ENCODE measurements at places on chromosomes 16 and 17. TPM values are rescaled to one million over a fixed set of nuclear protein-coding genes. Genes with fewer than 3 reads are reported as not detected.

Gene NECAB2
- not detected for total RNA-seq

Gene CACNA1H
- not detected for total RNA-seq

Gene KRTAP4-1
- total RNA-seq = not detected

DNA sequence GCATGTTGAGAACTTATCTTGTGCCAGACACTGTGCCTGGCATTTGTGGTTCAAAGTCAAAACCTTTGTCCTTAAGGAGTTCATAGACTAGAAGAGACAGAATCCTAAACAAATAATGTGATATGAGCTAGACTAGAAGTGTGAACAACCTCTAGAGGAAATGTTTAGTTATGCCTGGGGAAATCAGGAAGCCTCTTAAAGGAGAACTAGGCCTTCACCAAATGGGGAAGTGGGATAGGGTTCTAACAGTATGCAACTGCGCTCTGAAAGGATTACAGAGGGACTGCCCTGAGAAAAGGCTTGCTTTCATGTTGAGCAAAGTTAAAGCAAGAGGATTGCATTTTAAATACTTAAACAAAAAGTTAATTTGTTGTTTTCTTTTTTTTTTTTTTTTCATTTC, 4.9 kb downstream of the RUNDC1 start:
- DNase-seq = no peak

DNA sequence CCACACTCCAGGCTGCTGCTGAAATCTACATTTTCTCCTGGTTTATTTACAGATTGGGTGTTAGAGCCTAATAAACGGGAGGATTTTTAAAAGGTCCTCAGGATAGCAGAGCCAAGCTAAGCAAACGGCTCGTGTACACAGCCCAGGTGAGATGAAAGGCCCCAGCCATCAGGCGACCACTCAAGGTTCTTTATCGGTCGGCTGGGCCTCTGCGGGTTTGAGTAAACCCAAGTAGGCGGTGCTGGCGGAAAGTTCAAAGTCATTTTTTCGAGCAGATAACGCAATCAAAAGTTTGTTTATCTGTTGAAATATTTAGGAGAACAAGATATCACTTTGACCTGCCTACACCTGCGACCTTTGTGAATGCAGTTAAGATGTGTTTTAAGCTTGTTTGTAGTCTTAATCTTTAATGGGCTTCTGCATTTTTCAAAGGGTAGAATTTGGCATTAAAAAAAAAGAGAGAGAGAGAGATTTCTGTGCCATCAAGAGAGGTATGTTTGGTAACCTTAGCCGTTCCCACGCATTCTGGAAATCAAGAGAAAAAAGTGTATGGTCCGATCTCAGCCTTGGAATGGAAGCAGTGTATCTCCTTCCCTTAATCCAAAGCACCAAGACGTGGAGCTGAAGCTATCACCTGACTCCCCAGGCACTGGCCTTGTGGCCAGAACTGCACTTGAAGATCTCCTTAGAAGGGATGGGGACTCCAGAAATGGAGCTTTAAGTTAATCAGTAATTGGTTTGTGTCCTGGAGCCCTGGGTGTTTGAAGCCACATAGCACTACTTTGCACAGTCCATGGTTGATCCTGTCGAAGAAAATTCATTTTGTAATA, 301.7 kb upstream of the IRX5 start:
- DNase-seq = no peak

DNA sequence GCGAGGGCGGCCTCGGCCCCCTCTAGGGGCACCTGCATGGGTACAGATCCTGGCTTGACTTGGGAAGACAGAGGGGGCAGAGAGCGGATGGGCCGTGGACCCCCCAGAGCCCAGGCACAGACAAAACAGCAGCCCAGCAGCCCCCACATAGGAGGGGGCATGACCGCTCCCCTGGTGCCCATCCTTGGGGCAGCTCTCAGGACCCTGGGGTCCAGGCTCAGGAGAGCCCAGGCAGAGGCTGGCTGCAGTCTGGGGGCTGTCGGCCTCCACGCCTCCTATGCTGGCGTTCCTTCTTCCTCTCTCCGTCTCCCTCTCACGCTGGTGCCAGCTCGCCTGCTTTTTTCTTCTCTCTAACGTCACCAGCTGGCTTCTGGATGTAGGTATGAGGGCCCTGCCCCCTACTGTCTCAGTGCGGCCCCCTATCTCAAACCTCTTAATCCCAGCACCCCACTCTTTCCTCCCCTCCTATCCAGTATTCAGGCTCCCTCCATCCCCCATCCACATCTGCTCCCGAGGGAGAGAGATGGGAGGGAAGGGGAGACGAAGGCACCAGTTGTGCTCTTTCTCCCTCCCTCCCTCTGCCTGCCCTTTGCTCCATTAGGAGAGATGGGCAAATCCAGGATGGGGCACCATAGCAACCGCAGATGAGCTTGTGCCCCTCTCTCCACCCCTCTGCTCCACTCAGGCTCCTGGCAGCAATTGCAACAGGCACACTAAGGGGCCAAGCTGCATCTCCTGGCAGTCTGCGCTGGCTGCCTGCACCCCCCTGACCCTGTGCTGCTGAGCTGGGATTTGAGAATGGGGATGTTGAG, at the start of gene GPR179:
Gene GPR179, minus strand, starts transcription at position 349 of the 812 bp plus-strand sequence. Its CDS starts 167 bp downstream, at position 182.
- DNase-seq = no peak

GRCh38 chr16:47829850-47830600, 325.8 kb downstream of the ABCC12 start:
- no peak for DNase-seq

DNA sequence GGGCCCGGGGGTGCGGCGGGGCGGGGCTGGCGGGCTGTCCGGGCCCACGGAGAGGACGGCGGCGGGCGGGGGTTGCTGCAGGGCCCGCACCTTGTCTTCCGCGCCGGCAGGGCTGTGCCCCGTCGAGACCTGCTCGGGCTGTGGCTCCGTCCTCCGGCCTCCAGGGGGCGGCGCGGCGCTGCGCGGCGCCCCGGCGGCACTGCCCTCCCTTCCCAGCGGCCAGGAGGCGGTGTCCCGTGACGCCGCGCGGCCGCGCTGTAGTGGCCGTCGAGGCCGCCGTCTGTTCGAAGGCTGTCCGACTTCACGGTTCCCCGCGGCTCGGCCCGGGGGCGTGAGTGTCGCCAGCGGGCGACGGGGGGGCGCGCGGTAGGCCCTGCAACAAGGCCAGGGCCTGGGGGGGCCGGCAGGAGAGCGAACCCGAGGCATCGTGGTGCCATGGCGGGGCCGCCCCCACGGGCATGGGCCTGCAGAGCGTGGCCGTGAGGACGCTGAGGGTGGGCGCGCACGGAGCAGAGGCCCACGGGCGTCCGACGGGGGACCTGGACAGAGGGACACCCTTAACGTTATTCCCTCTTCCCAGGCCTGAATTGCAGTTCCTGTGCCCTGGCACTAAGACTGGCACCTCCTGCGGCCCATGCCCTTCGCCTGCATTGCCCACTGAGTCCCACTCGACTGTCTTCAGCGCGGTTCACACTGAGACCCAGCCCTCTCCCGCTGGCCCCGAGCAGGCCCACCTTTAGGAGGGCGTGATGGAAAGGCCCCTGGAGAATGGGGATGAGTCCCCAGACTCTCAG, at the start of gene PLEKHG4:
Gene PLEKHG4, plus strand, starts transcription at position 237 of the 794 bp plus-strand sequence. Its CDS starts 513 bp downstream, at position 750.
- peak; percentile 73 for DNase-seq

DNA sequence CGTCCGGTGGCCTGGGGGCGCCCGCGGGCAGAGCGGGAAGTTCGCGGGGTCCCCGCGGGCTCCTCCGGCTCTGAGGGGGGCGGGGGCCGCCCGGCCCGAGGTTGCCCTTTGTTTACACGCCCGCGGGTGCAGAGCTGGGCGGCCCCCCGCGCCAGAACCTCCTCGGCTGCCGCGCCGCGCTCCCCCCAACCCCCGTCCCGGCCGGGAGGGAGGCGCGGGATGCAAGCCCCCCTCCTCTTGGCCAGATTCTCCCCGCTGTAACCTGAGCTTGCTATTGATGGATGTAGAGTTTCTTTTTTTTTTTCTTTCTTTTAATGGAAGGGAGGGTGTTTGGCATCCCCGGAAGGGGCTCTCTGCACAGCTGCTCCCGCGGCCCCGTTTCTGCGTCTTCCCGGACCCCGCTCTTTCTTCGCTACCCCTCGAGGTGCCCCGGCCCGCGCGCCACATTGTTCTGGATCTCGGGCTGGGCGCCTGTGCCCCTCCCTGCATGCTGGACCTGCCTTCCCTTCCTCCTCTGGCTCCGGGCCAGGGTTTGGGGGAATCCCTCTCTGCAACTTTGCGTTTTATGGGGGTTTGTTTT, 646 bp downstream of the CBX2 start:
- DNase-seq = no peak

GRCh38 chr16:89343501-89344457, 126.3 kb downstream of the ZNF778 start:
- no peak for DNase-seq
